ENCODE measurements at places on chromosomes 4 and X.

DNA sequence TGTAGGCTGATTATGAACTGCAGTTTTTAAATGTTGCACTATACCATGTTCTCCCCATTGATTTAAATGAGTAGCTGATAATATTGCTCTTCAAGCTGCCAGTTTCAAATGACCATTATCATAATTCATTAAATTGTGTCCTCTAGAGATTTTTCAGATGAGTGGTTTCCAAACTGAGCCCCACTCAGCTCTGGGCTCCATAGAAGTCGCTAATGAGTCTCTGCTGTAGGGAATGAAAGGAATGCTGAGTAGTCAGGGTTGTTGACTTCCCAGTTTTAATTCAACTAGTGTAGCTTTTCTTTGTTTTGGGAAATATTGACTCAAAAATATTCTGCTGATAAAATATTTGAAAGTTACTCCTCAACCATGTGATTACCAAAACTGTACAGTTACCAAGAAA, 1081.1 kb downstream of the ARAP2 start:
- DNase-seq, result no peak

DNA sequence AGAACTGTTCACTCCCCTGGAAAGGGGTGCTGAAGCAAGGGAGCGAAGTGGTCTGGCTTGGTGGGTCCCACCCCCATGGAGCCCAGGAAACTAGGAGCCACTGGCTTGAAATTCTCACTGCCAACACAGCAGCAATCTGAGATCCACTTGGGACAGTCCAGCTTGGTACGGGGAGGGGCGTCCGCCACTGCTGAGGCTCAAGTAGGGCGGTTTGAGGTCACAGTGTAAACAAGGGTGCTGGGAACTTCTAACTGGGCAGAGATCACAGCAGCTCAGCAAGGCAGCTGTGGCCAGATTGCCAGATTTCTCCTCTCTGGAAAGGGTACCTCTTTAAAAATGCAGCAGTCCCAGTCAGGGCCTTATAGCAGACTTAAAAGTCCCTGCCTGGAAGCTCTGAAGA, 53.9 kb upstream of the GALNTL6 start:
- no peak for DNase-seq

GRCh38 chrX:39894683-39895082, 203.1 kb downstream of the BCOR start:
- no peak for DNase-seq

GRCh38 chr4:69214716-69215115, at the start of gene UGT2B11:
UGT2B11 (minus strand) TSS chr4:69214748; CDS start chr4:69214722, 26 bp downstream.
- DNase-seq, result no peak

GRCh38 chr4:147492761-147493160, 11.9 kb downstream of the EDNRA start:
- DNase-seq, result no peak

GRCh38 chrX:65841263-65841662, 173.8 kb downstream of the MSN start:
- DNase-seq, result no peak

GRCh38 chr4:148810461-148810860, 368.2 kb upstream of the NR3C2 start:
- DNase-seq, result no peak

DNA sequence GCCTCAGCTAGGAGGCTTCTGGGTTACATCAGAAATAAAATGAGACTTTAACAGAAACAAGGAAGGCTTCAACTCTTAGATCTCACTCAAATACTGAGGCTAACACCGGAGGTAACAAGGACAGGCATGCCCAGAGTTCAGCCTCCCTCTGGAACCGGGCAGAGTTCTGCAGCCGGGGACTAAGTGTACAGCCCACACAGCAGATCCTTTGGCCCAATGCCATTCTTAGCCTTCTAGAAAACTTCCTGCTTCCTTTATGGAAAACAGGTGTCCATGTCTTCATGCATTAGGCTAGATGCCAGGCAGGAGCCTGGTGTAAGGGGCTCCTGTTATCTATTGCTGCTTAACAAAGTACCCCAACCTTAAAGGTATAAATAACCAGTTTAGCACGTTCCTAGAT, 369.7 kb downstream of the BCOR start:
- no peak for DNase-seq

DNA sequence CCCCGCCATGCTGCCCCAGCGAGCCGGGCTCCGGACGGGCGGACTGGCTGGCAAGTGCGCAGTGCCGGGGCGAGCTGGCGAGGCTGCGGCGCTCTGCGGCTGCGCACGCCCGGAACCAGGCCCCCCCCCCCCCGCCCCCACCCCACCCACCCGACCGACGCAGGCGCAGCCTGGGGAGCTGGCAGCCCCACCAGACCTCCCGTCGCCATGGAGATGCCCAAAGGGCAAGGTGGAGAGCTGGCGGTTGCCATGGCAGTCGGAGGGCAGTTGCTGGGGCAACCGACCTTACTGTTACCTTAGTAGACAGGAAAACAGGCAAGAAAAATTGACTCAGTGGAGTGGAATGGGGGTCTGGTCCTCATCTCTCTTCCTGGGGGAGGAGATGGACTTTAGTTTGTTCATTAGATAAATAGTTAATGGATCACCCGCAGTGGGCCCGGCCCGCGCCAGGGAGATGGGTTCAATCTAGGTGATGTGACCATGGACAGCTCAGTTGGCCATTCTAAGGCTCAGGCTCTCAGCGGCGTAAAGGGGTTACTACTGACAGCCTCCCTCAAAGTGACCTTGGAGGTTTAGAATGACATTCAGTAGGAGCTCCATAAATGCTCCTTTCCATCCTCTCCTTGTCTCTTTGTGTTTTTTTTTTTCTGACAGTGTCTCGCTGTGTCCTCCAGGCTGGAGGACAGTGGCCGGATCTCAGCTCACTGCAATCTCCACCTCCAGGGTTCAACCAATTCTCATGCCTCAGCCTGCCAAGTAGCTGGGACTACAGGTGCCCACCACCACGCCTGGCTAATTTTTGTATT, at the start of gene PCSK1N:
PCSK1N (minus strand) TSS at position 87 of the 806 bp plus-strand sequence; CDS start at position 9, 78 bp downstream.
- DNase-seq, result peak; percentile 78

GRCh38 chr4:38132843-38133662, 172.9 kb downstream of the PTTG2 start:
- DNase-seq, result no peak

DNA sequence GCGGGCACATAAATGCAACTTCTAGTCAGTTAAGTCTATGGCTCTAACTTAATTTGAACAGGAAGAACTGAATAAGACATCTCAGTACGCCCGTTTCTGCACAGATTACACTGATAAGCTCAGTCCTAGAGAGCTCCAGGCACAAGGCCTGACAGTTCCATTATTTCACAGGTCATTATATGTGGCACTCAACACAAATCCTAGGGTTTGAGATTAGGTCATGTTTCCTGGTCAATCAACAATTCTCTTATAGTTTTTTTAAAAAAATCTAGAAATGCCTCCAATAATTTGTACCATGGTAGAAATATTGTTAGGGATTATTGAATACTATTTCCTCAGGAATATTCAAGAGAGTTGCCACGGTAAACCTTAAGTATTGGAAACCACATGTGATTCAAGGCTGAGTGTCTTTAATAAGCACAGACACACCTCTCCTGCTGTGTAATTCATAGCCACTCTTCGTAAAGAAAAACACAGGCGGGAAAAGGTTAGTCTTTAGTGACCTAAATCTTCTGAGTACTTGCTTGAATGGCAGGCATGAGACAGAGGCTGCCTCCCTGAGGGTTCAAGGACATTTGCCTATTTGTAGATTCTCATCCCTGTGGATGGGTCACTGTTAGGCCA, 342.9 kb upstream of the ADGRL3 start:
- peak; percentile 6 for DNase-seq

GRCh38 chr4:37008199-37008598, 236.3 kb upstream of the NWD2 start:
- peak; percentile 49 for DNase-seq

Measured in NCI-H1417 (cell line).